ENCODE measurements at places on chromosomes 16 and 17.

DNA sequence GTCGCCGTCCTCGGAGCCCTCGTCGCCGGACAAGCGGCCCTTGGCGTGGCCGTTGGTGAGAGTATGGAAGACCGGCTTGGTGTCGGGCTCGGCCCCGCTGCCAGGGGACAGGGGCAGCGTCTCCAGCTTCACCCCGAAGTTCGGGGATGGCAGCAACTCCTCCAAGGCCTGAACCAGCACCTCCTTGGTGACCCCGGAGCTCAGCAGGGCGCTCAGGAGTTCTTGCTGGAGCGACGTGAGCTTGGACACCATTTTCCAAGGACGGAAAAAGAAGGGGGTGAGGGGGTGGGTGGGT, 279 bp downstream of the HNF1B start:
- no peak for DNase-seq

GRCh38 chr16:68356249-68356918, 45.6 kb downstream of the PRMT7 start:
- DNase-seq, result peak; percentile 55

- no peak for DNase-seq
These were observed 34.5 kb upstream of the TNRC6A start for GRCh38 chr16:24694931-24695330.

GRCh38 chr16:48963306-48963705, 318.3 kb downstream of the CBLN1 start:
- DNase-seq, result no peak

DNA sequence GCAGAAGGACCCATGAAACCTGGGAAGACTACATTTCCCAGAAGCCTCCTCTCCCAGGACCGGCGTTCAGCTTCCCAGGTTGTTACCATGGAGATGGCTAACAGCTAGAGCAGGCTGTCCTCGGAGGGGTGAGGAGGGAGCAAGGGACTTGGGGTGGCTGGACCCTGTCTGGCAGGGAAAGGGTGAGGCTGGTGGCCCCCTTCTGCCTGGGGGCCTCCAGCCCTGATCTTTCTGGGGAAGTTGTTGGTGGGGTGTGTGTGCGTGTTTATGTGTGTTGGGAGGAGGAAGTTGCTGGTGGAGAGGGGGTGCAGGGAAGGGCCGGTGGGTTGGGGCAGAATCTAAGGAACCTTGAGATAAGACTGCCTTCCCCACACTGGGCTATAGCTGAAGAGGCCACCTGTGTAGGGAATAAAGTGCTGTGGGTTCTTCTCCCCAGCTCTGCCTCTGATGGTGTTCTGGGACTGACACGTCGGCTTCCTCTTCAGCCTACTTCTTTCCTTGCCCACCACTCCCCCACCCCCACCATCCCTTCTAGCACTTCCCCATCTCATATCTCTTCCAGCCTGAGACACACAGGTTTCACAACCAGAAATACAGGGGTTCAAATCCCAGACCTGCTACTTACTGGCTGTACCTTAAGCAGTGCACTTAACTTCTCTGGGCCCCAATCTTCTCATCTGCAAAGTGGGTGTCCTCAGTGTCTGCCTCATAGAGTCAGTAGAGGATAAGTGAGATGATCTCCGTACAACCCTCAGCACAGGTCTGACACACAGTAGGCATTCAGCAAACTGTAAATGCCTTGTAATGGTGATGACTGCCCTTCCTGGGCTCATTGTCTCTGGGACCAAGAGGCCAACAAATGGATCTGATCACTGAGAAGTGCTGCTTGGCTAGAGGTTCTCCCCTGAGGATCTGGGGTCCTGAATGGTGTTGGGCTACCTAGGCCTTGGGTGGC, at the start of gene DRC7:
TSS of gene DRC7 (plus strand) at position 82 of the 955 bp plus-strand sequence. CDS start 3,144 bp downstream, outside the sequence.
- DNase-seq, result no peak

Measured in stimulated activated CD8-positive, alpha-beta memory T cell treated with anti-CD3 and anti-CD28 coated beads, Interleukin-4, amount 100 ng/mL, for 1 hour (primary cell).